ELR (cell line): ENCODE measurements at places on chromosomes 5 and 9.

DNA sequence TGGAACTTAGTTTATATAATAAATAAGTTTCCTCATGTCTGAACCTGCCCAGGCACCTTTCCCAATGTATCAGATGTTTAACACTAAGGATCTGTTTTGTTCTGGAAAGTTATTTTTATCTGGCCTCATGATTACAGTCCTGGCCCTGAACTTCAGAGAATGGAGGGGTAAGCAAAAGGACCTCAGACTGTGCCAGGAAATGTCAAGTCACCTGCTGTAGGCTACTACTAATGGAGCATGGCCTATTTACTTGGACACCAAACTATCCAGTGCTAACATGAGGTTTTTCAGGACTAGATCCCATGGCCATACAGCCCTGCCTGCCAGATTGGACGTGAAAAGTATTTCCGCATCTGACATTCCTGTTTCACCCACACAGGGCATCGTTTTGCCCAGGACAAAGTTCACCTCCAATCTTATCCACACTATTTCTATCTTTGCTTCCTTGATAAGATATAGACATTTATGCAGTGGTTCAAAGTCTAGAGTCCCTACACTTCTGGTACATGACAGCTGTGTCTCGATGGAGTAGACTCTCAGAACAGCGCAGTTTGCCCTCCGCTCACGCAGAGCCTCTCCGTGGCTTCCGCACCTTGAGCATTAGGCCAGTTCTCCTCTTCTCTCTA lies at the start of gene BTNL8:
Gene BTNL8, plus strand, starts transcription at position 539 of the 626 bp plus-strand sequence. CDS start 152 bp downstream, outside the sequence.
- no peak for DNase-seq

DNA sequence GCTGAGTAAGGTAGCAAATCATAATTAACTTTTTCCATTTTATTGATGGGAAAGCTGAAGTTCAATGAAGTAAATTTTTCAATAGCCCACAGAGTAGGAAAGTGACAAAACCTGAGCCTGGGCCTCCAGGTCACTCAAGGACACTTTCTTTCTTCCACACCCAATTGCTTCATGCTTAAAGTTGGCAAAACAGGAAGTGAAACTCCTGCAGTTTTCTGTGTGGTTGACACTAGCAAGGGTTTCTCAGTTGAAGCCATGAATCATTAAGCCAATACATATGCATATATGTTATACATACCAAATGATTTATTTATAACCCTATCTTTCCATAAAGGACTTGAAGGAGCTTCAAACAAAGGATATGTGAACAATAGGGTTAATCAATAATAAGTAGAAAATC lies 13.9 kb downstream of the TLR4 start:
- peak; percentile 3 for DNase-seq

DNA sequence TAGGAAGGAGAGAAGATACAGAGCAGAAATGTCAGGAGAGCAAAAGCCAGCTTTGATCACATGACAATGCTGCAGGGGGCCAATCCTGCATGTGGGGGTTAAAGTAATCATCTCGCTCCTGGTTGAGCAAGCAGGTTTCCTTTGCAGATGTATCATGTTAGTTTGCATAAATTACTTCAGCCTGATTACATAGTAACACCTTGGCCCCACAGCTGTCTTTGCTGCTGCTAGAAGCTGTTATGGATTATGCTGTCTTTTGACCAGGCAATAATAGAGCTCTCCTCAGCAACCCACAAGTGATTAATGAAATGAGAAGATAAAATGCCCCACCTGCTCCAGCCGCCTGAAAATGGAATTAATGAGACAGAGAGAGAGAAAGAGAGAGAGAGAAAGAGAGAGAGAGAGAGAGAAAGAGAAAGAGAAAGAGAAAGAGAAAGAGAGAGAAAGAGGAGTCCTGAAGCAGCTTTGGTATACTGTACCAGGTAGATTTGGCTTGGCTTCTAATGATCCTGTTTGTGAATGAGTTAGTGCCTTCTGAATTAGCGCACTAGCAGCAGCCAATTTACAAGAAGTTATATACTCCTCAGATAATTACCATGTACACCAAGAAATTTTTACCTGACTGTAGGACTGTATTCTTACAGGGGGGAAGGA lies 174.3 kb upstream of the RORB start:
- DNase-seq: no peak

- DNase-seq: no peak
Observed at GRCh38 chr5:10202089-10202910, 47.4 kb downstream of the ATPSCKMT start.

DNA sequence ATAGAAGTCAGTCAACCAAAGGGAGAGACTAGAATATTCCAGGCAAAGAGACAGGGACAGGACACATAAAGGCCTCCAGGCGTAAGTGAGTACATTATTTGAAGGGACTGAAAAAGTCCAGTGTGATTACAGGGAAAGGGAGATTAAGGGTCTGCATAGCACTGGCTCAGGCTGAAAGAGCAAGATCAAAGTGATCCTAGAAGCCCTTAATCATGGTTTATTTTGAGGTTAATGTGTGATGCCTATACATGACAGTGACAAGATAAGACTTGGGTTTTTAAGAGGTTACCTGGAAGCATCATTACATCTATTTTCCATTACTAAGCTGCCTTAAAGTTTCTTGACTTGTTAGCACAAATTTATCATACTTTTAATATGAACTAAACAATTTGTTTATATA lies 25.8 kb downstream of the LMBRD2 start:
- no peak for DNase-seq

DNA sequence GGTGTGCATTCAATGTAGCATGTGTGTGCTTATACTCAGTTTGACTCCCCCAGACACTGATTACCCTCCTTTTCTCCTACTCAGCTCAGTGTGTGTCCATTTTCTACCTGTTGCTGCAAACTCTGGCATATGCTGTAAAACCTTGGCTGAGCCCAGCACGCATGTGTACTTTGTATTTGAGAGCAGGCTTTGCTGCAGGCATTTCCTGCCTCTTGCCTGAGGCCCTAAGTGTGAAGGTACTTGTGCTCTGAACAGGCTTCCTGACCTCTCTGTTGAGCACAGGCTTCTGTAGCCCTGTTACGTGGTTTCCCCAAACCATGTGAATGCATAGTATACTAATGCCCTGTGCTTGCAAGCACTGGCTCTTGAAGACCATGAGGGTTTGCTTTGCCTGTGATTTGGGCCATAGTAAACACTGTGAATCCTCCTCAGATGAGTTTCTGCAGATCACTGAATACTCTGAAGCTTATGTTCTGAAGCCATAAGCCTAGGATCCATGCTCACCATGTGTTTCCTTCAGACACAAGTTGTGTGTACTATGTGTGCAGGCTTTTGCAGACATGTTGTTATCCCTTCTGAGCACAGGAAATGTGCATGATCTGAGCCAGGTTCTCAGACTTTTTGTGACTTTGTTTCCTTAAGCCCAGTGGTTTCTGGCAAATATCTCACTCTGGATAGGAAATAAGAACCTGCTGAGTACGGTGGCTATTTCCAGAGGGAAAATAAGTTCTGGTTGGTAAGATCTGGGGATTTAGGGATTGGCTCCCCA lies 124.9 kb upstream of the RUSC2 start:
- DNase-seq: peak; percentile 24
